ENCODE measurements at places on chromosomes 6 and 20.

GRCh38 chr6:166420351-166420750, 37.6 kb upstream of the MPC1 start:
- no peak for DNase-seq

- no peak for DNase-seq
Measured at GRCh38 chr20:35173576-35174192, 1.8 kb downstream of the PROCR start.

DNA sequence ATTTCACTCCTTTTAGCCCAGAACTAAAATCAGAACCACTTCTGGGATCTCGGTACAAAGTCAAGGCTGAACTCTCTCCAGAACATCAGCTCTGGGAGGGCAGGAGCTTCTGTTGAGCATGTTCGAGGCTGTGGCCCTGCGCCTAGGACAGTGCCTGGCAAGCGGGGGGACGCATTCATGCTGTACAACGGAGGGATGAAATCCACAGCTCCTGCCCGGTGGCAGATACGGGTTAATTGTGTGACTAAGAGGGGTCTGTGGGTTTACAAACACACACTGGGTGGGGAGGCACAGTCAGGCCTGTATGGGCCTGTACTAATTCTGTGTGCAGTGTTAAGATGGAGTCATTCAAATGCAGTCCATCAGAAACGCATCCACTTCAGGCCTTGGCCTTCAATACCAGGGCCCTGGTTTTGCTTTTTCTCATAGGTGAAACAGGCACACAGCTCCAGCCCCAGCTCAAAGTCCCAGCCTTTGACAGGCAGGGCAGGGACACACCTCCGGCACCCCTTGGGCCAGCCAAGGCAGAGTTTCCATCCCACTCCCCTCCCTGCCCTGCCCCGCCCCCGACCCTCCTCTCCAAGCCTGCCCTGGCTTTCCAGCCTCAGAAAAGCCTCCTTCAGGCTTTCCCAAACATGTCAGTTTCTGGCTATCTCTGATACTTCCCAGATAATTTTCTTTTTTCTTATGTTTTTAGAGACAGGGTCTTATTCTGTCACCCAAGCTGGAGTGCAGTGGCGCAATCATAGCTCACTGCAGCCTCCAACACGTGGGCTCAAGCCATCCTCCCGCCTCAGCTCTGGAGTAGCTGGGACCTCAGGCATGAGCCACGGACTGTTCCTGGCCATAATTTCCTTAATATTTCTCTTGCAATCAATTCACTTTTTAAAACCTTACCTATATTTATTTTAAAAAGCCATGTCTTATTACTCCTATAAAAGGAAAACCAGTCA, 109.8 kb downstream of the SULF2 start:
- no peak for DNase-seq

- DNase-seq, result no peak
Measured at GRCh38 chr20:47717421-47717820, 67.9 kb downstream of the SULF2 start.

DNA sequence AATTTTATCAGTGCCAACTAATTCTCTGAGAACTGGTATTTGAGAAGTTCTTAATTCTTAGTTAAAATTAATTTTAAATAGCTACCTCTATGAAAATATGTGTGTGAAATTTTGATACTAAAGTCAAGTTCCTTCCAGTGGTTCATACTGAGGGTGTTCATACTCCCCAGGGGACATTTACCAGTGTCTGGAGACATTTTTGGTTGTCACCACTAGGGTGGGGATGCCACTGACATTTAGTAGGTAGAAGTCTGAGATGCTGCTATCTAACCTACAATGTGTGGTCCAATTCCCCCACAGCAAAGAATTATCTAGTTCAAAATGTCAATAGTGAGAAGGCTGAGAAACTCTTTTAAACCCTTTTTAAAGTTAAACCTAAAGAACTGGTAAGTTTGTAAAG, 463.8 kb downstream of the ADGRB3 start:
- DNase-seq, result no peak

GRCh38 chr6:37699887-37700619, 2.4 kb upstream of the MDGA1 start:
- DNase-seq, result no peak

DNA sequence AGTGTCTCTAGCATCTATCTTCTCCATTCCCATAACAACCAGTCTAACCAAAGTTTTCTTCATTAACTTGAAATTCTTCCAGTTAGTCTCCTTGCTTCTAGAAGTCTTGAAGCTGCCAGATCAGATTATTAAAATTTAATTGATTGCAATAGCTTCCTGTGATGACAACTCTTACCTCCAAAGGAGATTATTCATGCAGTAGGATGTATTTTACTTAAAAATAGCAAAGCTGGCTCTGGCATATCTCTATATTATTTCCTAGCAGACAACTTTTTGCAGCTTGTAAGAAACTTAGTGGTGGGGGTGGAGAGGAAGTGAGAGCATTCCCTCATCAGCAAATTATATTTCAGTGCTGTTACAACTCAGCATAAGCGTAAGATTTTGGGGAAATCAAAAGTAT, 290.4 kb downstream of the GRIK2 start:
- no peak for DNase-seq

- no peak for DNase-seq
Measured at GRCh38 chr6:46296586-46296985, 125.8 kb upstream of the ENPP5 start.

DNA sequence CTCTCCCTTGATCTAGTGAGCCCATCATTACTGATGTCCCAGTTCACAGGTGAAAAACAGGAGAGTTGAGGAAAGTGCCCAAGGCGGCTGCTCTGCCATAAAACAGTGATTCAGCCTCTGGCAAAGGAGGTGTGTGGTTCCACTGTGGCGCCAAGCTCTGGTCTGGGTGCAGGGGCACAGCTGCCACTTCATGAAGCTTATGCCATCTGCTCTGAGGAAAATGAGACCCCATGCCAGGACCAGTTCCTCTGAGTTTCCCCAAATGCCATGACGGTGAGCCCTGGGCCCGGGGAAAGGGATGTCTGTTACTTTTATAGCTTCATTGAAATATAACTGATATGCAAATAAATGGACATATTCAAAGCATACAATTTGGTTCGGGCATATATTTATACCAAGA, 33.7 kb upstream of the ZBP1 start:
- no peak for DNase-seq

- DNase-seq, result no peak
Measured at GRCh38 chr6:74534465-74535211, 671.2 kb downstream of the COL12A1 start.

- DNase-seq, result no peak
Measured at GRCh38 chr6:72733045-72733444, 111.2 kb downstream of the KCNQ5 start.

DNA sequence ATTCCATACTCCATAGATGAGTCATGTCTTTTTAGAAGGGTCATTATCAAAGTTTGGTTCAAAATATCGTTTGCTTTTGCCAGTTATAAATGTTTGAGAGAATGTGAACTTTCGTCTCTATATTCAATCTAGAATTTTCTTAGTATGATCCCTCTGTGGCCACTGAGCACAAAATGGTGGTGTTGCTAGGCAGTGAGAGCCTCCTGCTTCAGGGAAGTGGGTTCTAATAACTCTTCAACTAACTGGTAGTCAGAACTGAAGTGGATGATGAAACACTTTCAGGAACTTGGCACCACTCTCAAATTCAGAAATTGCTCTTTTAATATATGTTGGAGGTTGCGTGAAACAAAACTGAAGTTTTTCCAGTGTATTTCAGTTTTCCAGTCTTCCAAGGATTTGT, 125.0 kb upstream of the DOK5 start:
- DNase-seq, result no peak

DNA sequence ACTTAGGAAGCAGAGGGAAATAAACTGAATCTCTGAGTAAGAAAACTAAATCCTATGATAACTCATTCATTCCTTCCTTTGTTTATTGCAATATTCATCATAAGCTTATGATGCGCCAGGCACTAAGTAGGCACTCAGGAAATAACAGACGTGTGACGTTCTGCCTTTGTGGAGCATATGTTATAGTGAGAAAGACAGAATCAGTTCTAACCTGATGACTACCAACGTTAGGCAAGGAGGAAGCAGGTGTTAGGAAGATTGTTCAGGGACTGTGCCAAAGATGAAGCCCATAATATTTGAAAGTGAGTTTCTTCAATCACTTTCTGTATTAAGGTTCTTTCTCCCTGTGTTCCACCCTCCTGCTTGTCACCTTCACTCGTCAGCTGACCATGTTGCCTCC, 3.6 kb downstream of the HLA-DQA2 start:
- DNase-seq, result no peak

GRCh38 chr6:51218181-51218580, 399.5 kb downstream of the TFAP2B start:
- no peak for DNase-seq

DNA sequence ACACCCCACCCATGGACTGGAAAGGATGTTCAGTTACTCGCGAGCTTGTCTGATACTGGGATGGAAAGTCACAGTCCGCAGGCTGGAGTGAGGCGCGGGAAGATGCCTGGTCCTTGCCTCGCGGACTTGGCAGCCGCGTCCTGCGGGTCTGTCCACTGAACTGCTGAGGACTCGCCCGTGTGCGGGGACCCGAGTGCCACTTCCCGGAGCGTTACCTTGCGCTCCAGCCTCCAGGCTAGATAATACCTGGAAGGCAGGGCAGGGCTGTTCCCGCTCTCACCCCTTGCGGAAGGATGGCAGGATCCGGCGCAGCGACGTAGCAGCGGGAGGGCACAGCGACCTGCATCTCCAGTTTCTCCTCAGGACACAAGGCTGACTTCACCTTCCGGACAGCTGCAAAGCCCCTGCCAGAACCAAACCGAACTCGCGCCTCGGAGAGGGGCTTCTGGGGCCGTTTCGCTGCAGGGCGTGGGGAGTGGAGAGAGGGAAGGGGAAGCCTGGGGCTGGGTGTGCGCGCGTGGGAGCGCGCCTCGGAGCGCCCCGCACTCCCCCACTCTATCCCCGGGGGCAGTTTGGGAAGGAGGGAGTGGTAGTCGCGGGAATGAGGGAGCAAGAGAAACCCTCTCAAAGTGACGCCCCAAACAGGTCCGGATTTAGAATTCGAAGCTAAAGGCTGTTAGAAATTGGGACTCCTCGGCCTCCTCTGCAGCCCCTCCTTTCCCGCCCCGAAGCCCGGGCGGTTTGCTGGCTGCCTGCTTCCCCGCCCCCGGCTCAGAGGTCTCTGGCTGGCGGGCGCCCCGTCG, at the start of gene KCNQ5:
Gene KCNQ5 (plus strand): TSS at position 774 of the 803 bp plus-strand sequence.
- DNase-seq, result peak; percentile 22

- no peak for DNase-seq
Measured at GRCh38 chr6:41441598-41442351, 104.4 kb upstream of the FOXP4 start.

GRCh38 chr6:118313762-118314161, 234.3 kb upstream of the PLN start:
- no peak for DNase-seq

GRCh38 chr6:129890164-129890563, 29.0 kb upstream of the TMEM244 start:
- no peak for DNase-seq

GRCh38 chr6:141403827-141404226, 728.9 kb upstream of the GJE1 start:
- no peak for DNase-seq

- no peak for DNase-seq
Measured at GRCh38 chr6:70110126-70111022, 192.5 kb downstream of the COL9A1 start.
